Left lobe of liver (tissue), 2 donors: ENCODE measurements at places on chromosomes 7 and 10.

- peak; percentile 77 for DNase-seq
Observed at GRCh38 chr10:43574001-43574892, at the start of gene ZNF239. Gene ZNF239, minus strand, starts transcription at chr10:43574616. Its CDS starts 16,537 bp downstream, at chr10:43558079.

DNA sequence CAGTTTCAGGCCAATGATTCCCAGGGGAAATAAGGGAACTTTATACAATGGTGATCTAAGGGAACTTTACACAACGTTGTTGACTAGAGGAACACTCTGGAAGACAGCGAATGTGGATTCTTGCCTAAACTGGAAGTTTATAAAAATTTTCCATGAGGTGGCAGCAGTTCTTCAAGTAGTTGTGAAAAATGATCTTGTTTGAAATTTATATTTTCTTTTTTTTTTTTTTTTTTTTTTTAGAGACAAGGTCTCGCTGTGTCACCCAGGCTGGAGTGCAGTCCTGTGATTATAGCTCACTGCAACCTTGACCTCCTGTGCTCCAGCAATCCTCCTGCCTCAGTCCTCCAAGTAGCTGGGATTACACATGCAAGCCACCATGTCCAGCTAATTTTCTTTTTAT, 32.1 kb upstream of the GTF2I start:
- DNase-seq: no peak

DNA sequence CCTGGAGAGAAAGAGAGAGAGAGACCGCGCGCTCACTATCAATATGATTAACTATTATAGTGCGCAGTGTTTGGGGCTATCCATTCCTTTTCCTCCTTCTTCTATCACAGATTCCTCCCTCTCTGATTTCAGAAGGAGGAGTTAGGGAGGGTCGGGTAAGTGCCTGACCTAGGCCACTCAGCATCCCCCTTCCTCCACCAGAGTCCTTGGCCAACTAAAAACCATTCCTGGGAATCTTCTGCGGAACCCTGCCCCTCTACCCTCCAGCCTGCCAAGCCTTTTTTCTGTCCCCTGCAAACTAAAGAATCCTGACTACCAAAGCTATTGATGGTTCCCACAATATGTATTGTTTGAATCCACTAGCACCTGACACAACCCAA, 256.2 kb upstream of the NFE2L3 start:
- no peak for DNase-seq

- DNase-seq: no peak
Observed at GRCh38 chr7:105205592-105206237, 183.0 kb downstream of the SRPK2 start.

DNA sequence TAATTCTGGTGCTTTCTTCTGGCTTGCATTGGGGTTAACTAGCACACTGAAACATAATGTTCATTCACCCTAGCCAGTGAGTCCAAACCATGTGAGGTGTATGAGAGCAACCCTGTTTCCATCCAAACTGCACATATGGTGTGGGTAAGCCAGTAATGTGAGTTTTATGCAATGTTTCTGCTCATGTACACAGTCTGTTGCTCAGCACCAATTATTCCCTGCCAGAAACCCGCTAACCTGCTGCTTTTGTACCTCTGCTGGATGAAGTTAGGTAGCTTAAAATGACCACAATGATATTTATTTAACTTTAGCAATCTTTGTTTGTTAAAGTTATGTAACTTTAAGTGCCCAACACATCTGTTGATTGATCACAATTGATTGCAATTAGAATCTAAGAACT, 93.7 kb upstream of the RPA3 start:
- peak; percentile 64 for DNase-seq

- no peak for DNase-seq
Observed at GRCh38 chr7:24968165-24968564, 11.8 kb downstream of the OSBPL3 start.

GRCh38 chr10:88260329-88261051, 322.6 kb downstream of the RNLS start:
- no peak for DNase-seq
